Activated T-helper 1 cell treated with anti-CD3 and anti-CD28 coated beads, Interleukin-2, amount 50 U/mL, for 16 hours (primary cell): ENCODE measurements at places on chromosomes 5 and 9.

DNA sequence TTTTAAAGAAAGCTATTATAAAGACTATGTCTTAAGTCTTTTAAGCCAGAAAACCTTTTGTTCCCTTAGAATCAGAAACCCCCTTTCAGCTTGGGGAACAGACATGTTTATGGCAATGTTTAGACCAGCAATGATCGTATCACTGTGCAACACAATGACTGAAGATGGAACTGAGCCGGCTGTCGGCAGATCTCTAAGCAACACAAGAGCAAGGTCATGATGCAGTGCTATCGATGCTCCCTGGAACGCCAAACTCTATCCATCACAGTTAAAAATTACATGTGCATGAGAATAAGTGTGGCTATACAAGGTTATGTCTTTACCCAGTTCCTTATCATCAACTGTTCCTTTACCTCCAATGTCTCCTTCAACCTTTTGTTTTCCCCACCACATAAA, 1.8 kb upstream of the RNF44 start:
- no peak for DNase-seq

- DNase-seq: no peak
Observed at GRCh38 chr9:129222819-129223218, 44.8 kb upstream of the IER5L start.

DNA sequence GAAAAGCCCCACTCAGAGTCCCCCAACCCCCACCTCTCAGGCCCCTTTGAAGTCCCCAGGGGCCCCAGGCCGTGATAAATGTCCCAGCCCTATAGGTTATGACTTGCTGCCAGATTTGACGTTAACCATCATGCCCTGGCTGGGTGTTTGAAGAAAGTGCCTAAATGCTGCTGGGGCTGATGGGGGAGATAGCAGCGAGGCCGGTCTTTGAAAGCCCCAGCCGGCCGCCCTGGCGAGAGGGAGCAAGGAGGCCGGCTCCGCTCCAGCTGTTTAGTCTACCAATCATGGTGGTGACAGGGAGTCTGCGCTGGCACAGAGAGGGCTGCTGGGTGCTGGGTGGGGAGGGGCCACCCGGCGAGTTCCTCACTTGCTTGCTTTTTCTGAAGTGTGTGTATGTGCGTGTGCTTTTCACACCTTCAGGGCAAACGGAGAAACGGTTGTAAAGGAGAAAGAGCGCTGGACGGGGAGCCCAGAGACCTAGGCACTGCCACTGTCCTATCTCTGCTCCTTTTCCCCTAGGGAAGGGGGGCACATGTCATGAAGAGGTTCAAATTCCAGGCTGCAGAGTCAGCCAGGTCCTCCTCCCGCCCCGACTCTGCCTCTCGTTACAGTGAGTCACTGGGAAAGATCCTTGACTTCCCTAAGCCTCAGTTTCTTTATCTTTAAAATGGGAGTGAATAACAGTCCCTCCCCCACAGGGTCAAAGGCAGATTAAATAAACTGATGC, 126.1 kb upstream of the HAND1 start:
- DNase-seq: no peak

GRCh38 chr9:21322911-21323461, 12.2 kb downstream of the KLHL9 start:
- no peak for DNase-seq

DNA sequence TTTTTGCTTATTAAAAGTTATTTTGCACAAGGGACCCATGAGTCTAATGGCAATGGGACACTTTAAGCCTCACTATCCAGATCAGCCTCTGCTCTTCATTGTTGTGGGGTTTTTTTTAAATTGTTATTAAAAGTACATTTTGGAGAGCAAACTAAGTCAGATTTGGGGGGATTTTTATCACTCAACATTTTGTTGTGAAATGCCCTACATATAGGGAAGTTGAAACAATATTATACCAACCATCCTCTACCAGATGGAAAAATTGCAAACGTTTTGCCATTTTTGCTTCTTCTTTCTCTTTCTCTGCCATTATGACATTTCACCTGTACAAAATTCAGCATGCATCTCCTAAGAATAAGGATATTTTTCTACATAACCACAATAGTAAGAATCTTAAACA, 75.3 kb downstream of the SLC1A3 start:
- DNase-seq: no peak

DNA sequence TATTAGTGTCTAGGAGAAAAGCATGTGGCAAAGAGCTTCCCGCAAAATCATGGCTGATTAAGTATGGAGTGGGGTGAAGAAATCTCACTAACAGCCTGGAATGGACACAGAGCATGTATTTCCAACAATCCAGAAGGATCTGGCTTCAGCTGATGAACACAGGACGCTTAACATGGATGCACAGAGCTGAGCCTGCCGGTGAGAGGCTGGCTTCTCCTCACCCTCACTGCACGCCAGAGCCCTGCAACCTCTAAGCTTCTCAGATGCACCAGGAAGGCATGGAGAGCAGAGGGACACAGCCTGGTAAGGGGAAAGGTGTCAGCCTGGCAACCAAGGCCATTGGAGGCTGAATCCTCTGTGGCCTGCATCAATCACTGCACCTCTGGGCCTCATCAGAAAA, 298.5 kb downstream of the TRIM32 start:
- DNase-seq: no peak

DNA sequence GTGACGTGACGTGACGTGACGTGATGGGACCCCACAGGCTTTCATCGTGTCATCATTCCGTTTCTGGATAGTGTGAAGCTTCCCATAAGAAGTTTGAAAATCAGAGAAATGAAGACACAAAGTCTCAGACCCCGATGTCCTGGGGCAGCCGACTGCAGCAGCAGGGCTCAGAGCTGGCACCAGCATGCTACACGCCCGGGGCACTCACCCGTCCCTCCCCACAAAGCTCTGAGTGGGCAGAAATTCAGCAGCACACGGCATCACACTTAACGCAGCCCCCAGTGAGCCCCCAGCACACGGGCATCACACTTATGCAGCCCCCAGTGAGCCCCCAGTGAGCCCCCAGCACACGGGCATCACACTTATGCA, 42.2 kb downstream of the SLC12A7 start:
- no peak for DNase-seq

- no peak for DNase-seq
Observed at GRCh38 chr5:152256580-152256979, 148.5 kb downstream of the NMUR2 start.

DNA sequence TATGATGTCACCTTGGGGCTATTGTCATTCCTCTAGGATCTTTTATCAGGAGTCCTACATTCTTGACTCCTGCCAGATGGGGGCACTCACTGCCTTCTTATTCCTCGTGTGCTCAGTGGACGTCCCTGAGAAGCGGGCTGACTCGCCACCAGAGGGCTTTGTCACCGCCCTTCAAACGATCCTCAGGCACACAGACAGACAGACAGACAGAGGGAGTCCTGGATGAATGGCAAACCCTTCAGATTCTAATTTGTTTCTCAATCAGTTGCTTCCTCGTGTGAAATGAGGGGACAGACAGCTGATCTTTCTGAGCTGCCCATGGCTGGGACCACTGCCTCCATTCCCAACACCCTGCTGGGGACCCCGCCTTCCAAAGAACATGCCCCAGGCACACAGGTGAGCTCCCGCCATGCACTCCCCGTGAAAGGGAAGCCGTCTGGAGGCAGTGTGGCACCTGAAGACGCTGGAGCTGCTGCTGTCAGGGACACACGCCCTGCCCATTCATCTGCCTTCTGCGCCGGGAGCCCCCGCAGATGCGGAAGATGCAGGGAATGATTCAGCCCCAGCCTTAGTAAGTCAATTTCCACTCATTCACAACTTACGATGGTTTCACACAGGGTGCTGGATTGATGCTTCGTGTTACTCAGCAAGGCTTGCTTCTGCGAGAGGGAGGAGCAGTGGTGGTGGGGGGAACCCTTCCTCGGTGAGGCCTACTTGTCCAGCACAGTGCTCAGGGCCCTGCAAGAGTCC, 24.9 kb upstream of the SH3PXD2B start:
- DNase-seq: no peak

- no peak for DNase-seq
Observed at GRCh38 chr5:54259090-54259489, 51.3 kb downstream of the ARL15 start.

GRCh38 chr5:111197523-111197922, 26.7 kb upstream of the CAMK4 start:
- DNase-seq: no peak

DNA sequence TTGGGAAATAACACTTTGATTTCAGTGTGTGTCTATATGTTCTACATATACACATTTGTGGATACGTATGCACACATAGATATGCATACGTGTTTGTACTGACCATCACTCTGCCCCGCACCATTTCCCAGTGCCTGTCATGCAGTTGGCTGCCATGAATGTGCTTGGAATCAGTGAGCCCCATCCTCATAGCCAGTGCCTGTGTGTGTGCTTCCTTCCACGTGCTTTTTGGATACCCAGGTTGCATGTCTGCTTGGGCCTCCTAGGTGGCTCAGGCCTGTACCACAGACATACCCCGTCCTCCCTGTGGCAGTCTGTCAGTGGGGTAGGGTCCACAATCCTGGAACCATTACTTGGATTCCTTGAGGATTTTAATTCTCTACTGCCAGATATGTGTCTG, 243.6 kb downstream of the FANCC start:
- DNase-seq: no peak

- DNase-seq: no peak
Observed at GRCh38 chr5:138366632-138367382, 14.3 kb downstream of the KDM3B start.

DNA sequence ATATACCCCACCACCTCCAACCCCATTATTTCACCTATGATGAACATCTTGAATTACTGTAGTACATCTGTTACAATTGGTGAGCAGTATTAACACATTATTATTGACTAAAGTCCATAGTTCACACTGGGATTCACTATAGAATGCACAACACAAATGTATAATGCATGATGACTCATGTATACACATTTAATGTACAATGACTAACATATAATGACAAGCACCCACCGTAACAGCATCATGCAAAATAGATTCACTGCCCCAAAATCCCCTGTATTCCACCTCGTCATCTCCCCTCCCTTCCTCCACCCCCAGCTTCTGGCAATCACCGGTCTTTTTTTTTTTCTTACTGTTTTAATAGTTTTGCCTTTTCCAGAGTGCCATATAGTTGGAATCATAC, 47.1 kb upstream of the NEK6 start:
- DNase-seq: no peak

- no peak for DNase-seq
Observed at GRCh38 chr9:100284247-100284646, 68.5 kb downstream of the TEX10 start.

DNA sequence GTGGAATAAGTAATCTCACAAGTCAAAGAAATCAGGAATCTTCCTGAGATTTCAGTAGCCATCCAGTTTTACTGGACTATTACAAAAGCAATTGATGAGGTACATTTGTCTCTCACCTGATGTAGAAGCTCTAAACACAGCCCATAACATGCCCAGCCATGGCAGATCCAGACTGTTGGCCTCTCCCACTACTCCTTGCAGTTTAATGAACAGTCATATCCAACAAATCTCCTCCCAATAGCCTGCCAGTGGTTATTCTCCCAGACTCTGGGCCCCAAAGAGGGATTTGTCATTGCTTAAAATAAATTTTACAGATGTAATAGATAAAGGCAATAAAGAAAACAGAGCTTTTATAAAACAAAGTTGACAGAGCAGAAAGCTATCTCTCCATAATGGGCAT, 80.8 kb downstream of the ZNF608 start:
- no peak for DNase-seq

GRCh38 chr9:89378541-89378940, 60.2 kb downstream of the SECISBP2 start:
- no peak for DNase-seq

DNA sequence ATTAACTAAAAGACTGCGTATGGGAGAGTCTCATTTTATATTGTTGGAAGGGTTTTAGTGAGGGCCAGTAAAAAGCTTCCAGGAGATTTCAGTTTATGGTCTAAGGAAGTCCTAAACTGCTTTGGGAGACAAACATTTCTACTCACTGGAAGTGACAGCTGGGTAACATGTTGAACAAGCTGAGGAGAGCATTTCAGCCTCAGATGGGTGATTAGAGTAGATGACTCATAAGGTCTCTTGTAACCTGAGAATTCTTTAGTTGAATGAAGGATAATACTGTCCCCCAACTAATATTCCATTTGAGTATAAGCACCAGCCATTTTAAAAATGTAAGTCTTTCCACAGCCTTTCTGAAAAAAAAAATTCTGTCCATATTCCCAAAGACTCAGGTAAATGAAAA, 218.0 kb upstream of the C9orf72 start:
- no peak for DNase-seq

DNA sequence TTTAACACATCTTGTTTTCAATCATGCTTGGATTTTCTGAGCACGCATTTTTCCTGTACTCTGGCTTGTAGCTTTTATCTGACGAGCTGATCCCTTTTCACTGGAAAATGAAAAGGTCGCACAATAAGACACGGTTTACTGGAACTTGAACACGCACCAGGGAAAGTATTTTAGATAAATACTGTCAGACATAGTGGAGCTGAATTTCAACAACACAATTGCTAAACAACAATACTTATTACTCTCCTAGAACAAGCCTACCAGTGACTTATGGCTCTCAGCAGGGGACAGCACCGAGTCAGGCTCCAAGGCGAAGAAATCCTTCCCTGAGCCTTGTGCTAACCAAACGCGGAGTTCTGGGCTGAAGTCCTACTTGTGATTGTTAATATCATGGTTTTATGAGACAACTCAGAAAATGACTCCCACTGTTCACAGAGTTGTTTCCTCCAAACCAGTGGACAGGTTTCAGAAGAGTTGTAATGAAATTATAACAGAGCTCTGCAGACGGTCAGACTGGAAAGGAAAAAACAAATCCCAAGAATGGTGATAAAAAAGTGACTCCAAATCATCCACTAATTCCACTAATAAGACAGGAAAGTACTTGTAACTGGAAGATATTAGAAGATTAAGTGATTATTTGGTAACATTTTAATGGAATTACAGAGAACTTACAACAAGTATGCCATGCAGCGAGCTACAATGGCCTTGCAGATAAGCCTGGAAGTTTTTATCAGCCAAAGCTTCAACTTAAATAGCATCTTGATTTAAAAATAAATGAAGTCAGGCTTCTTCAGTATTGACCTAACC, 359.6 kb downstream of the EBF1 start:
- no peak for DNase-seq
